Activated CD4-positive, alpha-beta T cell treated with anti-CD3 and anti-CD28 coated beads, Interleukin-2, amount 10 ng/mL, durations not matched to agents 7 days and 5 days (primary cell): ENCODE measurements at places on chromosomes 3 and 15. TPM values are rescaled to one million over a fixed set of nuclear protein-coding genes. Genes with fewer than 3 reads are reported as not detected.

Gene CCR8
- 0.74 TPM for total RNA-seq

GRCh38 chr3:72440491-72440890 is 407.8 kb downstream of the SHQ1 start:
- H3K4me1 ChIP-seq = peaks cover 81% of the 10 kb centered on the region
- DNase-seq = no peak
- H3K4me3 ChIP-seq = no peak overlapping the region
- no peak overlapping the region for H3K27ac ChIP-seq

DNA sequence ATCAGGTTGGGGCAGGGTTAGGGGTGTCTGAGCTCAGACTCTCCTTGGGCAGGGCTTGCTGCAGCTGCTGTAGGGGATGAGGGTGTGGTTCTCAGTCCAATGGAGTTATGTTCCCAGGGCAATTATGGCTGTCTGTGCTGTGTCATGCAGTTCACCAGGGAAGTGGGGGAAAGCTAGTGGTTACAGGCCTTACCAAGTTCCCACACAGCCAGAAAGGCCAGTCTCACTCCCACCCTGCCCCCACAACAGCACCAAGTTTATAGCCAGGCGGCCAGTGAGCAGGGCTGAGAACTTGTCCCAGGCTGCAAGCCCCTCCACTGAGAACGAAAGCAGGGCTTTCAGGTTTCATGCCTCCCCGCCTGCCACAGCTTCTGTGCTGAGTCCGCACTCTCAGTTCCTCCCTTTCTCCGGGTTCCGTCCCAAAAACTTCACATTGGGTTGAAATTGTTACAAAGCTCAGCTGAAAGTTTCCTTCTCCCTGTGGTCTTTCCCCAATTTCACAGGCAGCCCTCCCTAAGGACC is 19.6 kb upstream of the CPOX start:
- H3K27me3 ChIP-seq = peaks cover 15% of the 10 kb centered on the region
- H3K36me3 ChIP-seq = no peaks in the 10 kb centered on the region
- no peak overlapping the region for H3K27ac ChIP-seq
- DNase-seq = no peak
- H3K4me1 ChIP-seq = no peaks in the 10 kb centered on the region

Gene TM2D3
- 43.5 TPM for total RNA-seq

Gene RGMA
- 0.15 TPM for total RNA-seq

Gene UACA
- 3.9 TPM for total RNA-seq

Gene TMC3
- not detected for total RNA-seq

Gene HTR3E
- not detected for total RNA-seq

Gene IL12A
- total RNA-seq = 0.17 TPM

DNA sequence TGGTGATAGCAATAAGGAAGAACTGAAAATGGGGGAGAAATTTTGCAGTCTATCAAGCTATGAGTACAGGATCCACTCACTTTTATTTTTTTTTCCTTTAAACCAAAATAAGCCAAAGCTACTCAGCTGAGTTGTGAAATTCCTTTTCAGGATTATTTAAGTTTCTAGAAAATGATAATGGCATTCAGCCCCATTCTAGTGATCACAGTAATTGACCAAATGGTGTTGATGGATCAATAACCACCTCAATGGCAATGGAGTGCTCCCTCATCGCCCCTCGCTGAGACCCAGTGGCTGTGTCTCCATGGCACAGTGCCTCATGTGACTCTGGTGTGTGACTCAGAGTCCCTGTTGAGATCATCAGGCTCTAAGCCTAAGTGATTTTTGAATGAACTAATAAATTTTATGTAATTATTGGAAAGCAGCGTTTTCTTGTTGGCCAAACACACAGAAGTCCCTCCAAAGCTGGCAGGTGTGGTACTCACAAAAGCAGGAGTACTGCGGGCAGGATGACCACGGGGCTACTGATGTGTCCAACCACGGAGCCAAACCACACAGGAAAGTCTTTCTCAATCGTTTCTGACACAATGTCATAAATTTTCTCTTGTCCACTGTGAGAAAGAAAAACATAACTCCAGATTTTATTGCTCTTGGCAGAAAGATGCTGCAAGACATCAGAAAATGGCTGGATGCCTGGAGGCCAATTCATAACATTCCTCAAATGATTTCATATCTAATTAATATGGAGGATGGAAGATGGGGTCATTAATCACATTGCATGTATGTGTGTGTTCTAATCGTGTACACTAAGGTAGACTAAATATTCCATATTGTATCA is 14.4 kb upstream of the STARD5 start:
- no peak overlapping the region for H3K4me3 ChIP-seq
- no peaks in the 10 kb centered on the region for H3K4me1 ChIP-seq
- DNase-seq = no peak
- H3K27ac ChIP-seq = no peak overlapping the region

DNA sequence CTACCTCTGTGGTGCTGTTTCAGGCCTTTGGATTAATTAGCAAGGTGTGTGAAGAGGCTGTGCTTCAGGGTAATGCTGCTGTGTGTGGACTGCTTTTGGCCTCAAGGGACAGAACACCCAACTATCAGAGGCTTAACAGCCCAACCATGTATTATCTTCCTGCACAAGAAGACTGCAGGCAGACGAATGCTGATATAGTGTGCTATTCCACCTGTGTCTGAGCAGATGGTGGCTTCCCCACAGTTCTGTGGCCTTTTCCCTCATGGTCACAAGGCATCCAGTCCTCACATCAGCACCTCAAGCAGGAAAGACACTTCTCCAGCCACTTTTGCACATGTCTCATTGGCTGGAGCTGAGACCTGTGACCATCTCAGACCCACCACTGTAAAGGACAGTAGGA is 76.6 kb downstream of the CHCHD6 start:
- no peak overlapping the region for H3K4me3 ChIP-seq
- no peaks in the 10 kb centered on the region for H3K27me3 ChIP-seq
- no peak for DNase-seq
- no peaks in the 10 kb centered on the region for H3K36me3 ChIP-seq
- H3K4me1 ChIP-seq = peaks cover 8% of the 10 kb centered on the region
